ENCODE measurements at places on chromosomes 7 and 10. TPM values are rescaled to one million over a fixed set of nuclear protein-coding genes. Genes with fewer than 3 reads are reported as not detected.

GRCh38 chr7:152751449-152752141 lies 8.0 kb upstream of the ACTR3B start:
- no peak for DNase-seq

GRCh38 chr7:29587195-29587808 lies 23.7 kb downstream of the PRR15 start:
- DNase-seq, result no peak

DNA sequence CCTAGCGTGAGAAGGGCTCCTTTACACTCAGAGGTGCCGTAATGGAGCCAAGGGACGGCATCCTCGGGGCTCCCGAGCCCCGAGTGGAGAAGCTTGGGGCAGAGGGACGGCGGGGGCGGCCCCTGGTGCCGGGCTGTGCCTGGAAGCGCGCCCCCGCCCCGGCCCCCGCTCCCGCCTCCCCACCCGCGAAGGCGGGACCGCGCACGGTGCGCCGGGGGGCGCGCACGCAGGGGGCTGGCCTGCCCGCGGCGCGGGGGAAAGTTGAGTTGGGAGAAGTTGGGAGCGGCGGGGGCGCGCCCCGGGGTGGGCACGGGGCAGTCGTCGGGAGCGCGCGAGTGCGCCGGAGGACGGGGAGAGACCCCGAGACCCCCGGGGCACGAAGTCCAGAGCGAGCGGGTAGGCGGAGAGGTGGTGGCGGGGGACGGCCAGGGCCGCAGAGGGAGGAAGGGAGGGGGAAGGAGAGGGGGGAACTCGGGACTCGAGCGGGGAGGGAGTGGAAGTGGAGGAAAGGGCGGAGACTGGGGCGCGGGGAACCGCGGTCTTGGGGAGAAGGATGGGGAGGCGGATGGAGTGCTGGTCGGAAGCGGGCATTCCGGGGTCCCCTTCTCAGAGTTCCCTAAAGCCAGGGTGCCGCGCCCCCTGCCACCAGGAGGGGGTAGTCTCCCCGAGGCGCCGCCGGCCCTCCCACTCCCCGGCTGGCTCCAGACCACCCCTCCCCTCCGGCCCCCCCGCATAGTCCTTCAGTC lies at the start of gene SLC4A2:
Gene SLC4A2 (plus strand): TSS at position 223 of the 746 bp plus-strand sequence. CDS start 2,399 bp downstream, outside the sequence.
- DNase-seq, result no peak

GRCh38 chr10:14776546-14776945 lies 1.8 kb upstream of the FAM107B start:
- DNase-seq, result no peak

GRCh38 chr7:30470771-30471170 lies 7.8 kb downstream of the NOD1 start:
- DNase-seq, result no peak

- DNase-seq, result no peak
These were observed 15.9 kb downstream of the KPNA7 start for GRCh38 chr7:99191869-99192596.

GRCh38 chr10:122019414-122019975 lies 30.5 kb downstream of the TACC2 start:
- DNase-seq, result peak; percentile 57

- DNase-seq, result no peak
These were observed 211.8 kb downstream of the ELMO1 start for GRCh38 chr7:37236906-37237305.

DNA sequence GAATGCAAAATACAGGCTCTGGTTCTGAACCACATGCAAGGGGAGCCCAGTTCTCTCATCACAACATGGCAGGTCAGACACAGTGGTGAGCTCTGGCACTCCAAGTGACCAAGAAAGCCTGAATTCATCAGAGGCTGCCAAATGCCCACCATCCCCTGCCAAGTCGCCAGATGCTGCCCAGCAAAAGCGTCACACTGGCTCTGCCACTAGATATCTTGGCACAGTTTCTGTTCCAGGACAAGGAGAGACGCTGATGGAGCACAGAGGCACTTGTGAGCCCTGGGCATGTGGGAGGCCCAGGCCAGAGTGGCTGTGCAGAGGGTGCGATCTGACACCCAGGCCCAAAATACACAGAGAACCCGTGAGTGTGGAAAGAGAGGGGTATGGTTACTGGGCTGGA lies 57.8 kb downstream of the GAD2 start:
- DNase-seq, result no peak

DNA sequence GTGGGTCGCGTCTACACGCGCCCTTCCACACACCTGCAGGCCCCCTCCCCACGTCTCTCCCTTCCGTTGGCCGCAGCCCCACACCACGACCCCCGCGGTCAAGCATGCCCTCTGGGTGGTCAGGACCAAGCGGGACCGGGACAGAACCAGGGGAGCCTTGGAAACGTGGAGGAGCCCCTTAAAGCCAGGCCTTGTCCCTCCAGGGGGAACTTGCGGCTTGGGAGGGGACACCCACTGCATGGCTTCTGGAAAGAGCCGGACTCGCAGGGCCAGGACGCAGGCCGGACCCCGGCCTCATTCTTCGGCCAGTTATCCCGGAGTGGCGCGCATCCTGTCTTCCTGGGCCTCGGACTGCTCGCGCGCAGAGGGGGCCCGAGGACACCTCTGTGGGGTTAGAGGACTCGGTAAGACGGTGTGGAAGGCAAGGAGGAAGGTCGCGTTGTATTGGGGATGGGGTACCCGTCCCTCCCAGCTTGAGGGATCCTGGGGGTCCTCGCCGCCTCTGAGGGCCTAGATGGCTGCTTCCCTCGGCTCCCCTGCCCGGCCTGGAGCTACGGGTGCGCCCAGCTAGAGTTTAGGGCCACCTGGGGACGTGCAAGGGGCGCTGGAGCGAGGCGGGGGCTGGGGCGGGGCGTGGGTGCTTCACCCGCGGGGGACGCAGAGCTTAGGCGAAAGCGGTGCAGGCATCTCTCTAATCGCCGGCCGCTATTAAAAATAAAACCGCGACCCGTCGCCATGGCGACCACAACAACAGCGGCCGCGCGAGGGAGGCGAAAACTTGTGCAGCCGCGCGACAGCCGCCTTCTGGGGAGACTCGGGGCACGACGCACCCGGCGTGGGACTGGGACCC lies 1.8 kb upstream of the PDGFA start:
- no peak for DNase-seq

DNA sequence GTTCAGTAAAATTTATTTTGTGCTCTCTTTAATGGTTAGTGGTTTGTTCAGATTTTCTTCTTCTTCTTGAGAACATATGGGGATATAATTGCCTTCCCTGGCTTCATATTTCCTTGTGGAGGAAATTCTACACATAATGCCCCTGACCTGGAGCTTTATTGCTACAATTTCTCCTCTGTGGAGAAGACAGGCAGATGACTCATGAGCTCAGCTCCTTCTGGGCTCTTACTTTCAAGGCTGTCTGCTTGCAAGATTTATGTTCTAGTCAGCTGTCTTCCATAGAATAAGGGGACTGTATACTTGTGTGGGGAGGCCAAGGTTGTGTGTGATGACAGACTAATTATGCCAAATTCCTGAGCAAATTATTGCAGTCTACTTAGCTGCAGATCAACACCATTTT lies 1.6 kb downstream of the LRRD1 start:
- no peak for DNase-seq

DNA sequence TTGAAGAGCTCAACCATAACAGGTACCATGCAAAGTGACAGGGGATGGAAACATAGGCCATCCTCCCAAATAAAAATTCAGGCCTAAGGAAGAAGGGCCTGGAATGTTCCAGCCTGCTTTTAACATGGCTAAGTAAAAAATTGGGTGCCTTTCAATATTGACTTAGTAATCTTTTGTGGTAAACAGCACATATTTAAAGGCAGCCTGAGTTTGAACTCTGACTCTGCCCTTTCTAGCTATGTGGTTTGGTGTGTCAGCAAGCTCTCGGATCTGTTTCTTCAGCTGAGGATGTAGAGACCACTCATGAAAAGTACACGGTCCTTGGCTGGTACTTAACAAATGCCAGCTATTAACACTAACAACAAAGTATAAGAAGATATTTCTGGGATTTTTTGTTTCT lies 191.8 kb upstream of the CDCA7L start:
- no peak for DNase-seq

DNA sequence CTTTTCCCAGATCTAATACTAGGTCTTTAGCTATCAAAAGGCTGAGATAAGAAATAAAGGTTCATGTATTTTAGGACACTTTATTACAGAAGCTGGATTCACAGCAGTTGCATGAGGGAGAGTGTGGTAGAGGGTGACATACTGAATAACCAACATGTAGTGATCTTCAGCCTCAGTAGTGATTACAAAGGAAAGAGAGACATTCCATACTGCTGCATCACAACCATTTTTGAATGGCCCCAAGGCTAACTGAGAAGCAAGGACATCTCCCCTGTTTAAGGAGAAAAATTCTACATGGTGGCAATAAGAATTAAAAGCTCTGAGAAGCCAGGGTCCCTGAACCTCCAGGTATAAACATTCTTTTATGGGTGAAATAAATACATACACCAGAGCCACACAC lies 35.3 kb downstream of the COG5 start:
- DNase-seq, result no peak

- no peak for DNase-seq
These were observed 73.4 kb upstream of the PDCD4 start for GRCh38 chr10:110798340-110798739.

DNA sequence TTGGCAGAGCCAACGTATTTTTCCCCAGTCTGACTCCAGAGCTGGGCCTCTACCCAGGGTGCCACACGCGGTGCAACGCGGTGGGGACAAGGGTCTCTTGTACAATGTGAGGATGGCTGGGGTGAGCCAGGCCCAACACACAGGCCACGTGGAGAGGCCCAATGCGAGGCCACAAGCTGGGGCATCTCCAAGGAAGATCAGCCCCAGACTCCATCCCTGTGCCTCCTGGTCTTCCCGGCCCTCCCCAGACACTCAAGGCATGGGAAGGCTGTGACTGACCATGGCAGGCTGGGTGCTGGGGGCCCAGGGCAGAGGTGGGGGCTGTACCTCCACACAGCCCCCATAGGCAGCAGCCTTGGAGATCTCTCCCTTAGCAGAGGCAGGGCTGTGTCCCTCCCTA lies 135.3 kb upstream of the FAM20C start:
- DNase-seq, result no peak

GRCh38 chr10:28774051-28774995 lies 97.0 kb downstream of the BAMBI start:
- no peak for DNase-seq

- DNase-seq, result no peak
These were observed 647.6 kb downstream of the TNS3 start for GRCh38 chr7:46934198-46934825.

DNA sequence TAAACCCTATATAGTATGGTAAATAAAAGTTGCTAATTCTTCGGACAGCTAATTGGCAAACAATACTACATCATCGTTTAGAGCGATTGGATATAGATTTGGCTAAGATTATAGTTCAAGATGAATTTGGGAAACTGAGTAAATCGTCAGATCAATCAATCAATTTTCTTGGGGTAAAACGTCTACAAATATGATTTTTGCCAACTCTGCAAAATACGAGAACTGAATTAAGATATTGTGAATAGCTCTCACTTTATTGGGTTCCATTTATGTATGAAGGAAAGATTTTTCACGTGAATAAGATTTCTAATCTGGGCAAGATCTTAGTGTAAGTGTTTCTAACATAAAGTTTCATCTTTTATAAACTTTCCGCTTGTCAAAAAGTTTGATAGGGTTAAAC lies 132.9 kb upstream of the AGR3 start:
- no peak for DNase-seq

DNA sequence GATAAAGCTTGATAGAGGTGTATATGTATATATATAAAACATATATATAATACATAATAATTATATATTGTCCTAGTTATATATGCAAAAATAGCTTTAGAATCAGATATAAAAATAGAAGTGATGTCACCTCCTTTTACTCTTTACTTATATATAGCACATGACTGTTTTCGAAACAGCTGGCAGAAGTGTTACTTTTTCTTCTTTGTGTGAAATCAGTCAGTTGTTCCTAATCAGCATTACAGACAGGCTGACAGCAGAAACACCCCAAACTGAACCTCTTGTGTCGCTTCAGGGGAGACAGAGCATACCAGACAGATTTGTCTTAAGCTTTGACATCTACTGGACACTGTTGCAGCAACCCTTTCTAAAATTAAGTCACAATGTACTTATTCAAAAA lies 684.9 kb upstream of the CELF2 start:
- DNase-seq, result no peak

- no peak for DNase-seq
These were observed 6.7 kb downstream of the STX1A start for GRCh38 chr7:73712773-73713172.

DNA sequence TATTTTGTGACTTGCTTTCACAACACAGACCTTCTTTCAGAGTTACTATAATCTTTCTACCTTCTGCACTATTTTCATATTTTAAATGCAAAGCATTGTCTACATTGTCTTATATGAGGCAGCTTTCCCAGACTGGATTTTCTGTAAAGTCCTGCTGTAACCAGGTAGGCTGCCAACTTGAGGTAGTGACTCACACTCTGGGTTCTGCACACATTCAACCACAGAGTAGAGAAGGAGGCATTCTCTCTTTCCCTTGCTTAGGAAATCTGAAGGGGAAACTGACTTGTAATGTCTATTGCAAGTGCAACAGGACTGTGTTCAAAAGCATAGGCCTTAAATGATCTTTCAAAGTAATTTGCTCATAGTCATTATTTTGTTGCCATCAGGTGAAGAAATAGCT lies 461.4 kb downstream of the GRM8 start:
- no peak for DNase-seq

GRCh38 chr10:129929343-129930292 lies 34.5 kb downstream of the EBF3 start:
- no peak for DNase-seq

- DNase-seq, result no peak
These were observed 60.2 kb upstream of the COMTD1 start for GRCh38 chr10:75295868-75296441.

- no peak for DNase-seq
These were observed 16.7 kb upstream of the C10orf90 start for GRCh38 chr10:126687121-126687606.

DNA sequence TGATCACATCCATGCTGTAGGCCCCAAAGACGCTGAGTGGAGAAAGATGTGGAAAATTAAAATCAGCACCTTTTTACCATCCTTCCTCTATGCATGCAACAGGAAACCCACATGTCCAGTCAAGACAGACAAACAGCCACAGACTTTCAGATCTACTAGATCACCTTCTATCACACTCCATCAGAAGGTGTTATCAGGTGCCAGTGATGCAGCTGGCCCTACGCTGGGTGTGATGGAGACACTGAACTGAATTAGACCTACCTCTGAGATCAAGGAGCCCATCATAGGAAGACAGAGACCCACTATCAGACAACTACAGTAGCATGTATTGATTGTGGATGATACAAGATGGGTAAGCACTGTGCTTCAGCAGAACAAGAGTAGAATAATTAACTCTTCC lies 15.5 kb downstream of the CYP3A4 start:
- no peak for DNase-seq

Gene VPS37D
- 14.3 TPM for polyA plus RNA-seq

Gene MSS51
- polyA plus RNA-seq, result 1.2 TPM

Gene SEMA3D
- polyA plus RNA-seq, result 37.4 TPM

Gene SUV39H2
- 21.3 TPM for polyA plus RNA-seq

Gene GIMAP1
- polyA plus RNA-seq, result 2.0 TPM

Gene ZNF503
- polyA plus RNA-seq, result 107 TPM

Gene TMEM168
- polyA plus RNA-seq, result 46.7 TPM

Gene KIAA1217
- polyA plus RNA-seq, result 67.5 TPM

Gene EN2
- 0.39 TPM for polyA plus RNA-seq

Gene SPDYE6
- polyA plus RNA-seq, result 0.65 TPM

Gene SPAG6
- polyA plus RNA-seq, result 0.68 TPM

Gene TRIM50
- 0.24 TPM for polyA plus RNA-seq
